ENCODE measurements at places on chromosomes 16 and 17. TPM values are rescaled to one million over a fixed set of nuclear protein-coding genes. Genes with fewer than 3 reads are reported as not detected.

KRTAP9-4 gene
- not detected for total RNA-seq

RAPGEFL1 gene
- 5.4 TPM for total RNA-seq

WSCD1 gene
- not detected for total RNA-seq

IRX3 gene
- not detected for total RNA-seq

TMEM114 gene
- not detected for total RNA-seq

CDRT15 gene
- not detected for total RNA-seq

PRAC1 gene
- not detected for total RNA-seq

ATP2C2 gene
- total RNA-seq = not detected

NPIPA3 gene
- 3.5 TPM for total RNA-seq

NUP88 gene
- 141 TPM for total RNA-seq

DNA sequence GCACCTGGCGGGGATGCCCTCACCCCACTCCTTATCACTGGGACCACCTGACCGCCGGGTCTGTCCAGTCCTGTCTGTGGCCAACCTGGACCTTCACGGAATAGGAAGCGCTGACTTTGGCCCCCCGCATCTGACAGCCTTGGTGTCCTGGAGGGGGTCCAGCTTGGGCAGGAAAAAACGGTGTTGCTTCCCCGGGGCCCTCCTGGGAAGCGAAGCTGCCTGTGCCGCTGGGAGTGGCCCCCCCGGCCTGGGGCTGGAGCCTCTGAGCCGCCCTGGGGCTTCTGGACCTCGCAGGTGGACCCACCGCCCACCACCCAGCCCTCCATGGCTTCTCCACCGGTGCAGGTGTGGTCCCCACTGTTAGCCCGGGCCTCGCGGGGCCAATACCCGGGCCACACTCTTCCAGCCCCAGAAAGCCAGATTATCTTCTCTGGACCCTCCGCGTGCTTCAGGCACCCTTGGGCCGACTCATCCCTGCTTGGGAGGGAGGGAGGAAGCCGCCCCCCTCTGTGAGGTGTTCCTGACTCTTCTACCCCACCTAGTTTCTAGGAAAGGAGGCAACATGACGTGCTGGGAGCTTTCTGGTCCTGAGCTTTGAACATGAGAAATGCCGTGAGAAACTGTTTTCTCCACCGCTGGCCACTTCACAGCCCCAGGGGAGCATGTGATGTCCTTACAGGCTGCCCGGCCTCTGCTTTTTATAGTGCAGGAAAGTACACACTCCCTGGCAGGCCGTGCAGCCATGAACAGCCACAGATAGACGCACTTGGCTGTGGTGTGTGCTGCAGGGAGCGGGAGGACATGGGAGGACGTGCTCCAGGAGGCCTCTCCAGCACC is 1.1 kb downstream of the C1QTNF1 start:
- DNase-seq = no peak

DNA sequence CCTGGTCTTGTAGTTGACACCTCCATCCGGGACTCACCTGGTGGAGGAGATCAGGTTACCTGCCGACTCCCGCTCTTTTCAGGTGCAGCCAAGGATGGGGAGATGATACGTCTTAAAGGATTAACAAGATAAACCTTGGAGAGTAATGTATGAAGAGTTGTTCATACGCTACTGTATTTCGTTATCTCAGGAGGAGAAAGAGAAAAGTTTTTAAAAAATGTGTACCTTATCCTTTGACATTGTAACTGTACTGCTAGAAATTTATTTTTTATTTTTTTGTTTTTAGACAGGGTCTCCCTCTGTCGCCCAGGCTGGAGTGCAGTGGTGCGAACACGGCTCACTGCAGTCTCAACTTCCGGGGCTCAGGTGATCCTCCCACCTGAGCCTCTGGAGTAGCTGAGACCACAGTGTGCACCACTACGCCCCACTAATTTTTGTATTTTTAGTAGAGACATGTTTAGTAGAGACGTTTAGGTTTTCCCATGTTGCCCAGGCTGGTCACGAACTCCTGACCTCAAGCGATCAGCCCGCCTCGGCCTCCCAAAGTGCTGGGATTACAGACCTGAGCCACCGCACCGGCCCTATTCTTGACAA is 764 bp upstream of the SMURF2 start:
- no peak for DNase-seq

GRCh38 chr17:9272501-9273200 is 251.3 kb downstream of the NTN1 start:
- DNase-seq = no peak

GRCh38 chr17:58264407-58265103 is 16.2 kb downstream of the MPO start:
- no peak for DNase-seq

GRCh38 chr16:64136314-64136713 is 985.5 kb downstream of the CDH11 start:
- DNase-seq = no peak

- no peak for DNase-seq
Measured at GRCh38 chr17:80446645-80447405, 29.6 kb downstream of the NPTX1 start.

- no peak for DNase-seq
Measured at GRCh38 chr16:1159973-1160772, 7.3 kb downstream of the CACNA1H start.

- no peak for DNase-seq
Measured at GRCh38 chr17:58086953-58087352, 3.7 kb downstream of the DYNLL2 start.

GRCh38 chr16:2964475-2965336 is 631 bp downstream of the KREMEN2 start:
- DNase-seq = peak; percentile 82

- no peak for DNase-seq
Measured at GRCh38 chr16:24409045-24409444, 130.3 kb upstream of the RBBP6 start.

DNA sequence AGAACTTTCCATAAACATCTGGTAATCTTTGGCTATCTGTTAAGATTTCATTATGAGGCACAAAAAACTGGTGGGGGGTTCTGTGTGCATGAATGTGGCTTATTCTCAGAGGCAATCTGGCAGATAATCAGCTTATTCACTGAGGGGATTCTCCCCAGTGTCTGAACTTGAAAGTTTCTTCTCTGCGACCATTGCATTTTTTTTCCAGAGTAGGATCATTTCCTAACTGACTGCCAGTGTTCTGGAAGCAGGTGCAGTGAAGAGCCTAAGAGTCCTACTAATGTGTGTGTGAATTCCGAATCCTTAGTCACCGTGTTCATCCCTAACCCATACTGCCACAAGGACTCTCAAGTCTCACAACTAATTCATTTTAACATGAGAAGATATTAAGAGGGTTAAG is 64.9 kb upstream of the LRRC37A3 start:
- DNase-seq = peak; percentile 44

- DNase-seq = no peak
Measured at GRCh38 chr17:17032131-17032692, 10.0 kb upstream of the MPRIP start.

GRCh38 chr17:31286587-31286986 is 10.5 kb downstream of the OMG start:
- DNase-seq = no peak

DNA sequence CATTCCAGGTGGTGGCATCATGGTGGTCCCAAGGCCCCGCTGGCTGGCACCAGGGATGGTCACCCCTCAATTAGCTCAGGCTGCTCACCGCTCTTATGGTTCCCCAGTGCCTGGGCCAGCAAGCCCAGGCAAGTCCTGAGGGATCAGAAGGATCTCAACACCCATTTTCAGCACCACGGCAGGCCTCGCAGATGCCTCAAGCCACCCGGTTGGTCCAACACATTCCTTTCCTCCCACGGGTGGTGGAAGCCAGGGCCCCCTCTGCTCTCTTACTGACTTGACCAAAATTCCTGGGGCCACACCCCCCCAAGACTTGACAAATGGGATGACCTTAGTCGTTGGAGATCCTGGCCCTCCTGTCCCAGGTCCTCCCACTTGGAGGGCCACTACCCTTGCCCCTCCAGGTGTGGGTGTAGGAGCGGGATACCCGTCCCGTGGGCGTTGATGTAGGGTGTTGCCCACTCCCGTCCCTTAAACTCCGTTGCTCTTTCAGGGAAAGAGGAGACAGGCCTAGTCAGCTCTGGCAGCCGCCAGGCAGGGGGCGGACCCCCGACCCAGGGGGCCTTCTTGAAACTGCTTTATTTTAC is 5.9 kb downstream of the ZNF205 start:
- DNase-seq = no peak

- no peak for DNase-seq
Measured at GRCh38 chr16:5054876-5055865, 10.6 kb downstream of the C16orf89 start.

- no peak for DNase-seq
Measured at GRCh38 chr16:49767414-49767813, 88.5 kb downstream of the ZNF423 start.

GRCh38 chr16:88977812-88978607 is 1.0 kb upstream of the CBFA2T3 start:
- DNase-seq = no peak

DNA sequence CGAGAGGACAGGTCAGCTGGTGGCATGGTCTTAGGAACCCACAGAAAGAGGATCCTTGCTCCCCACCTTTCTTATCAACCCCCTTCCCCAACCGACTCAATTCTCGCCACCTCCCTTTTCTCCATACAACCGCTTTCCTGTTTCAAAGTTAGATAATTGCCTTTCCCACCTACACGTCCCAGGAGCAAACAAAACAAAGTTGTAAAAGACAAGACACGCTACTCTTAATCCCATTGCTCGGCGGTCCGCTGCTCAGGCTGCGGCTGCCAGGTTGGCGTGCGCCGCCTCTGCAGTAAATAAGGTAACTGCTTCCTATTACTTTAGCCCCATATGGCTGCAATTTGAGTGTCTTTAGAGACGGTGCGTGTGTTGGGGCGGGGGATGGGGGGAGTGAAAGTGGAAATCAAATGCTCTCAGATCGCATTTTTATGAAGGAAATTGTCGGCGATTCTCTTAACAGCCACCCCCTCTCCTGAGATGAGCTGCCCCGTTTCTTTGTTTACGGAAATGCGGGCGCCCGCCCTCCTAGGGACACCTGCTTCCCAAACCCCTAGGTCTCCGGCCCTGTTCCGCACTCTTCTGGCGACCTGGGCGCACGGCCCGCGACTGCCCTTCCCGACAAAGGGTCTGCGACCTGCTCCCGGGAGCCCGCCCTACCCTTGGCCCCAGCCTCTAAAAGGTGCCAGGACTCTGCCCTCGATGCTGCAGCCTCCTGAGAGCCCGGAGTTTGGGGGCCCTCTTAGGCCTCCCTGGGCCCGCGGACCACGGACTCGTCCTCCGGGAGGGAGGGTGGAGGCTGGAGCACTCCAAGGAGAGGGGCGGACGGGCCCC is 3.7 kb upstream of the CBX8 start:
- DNase-seq = peak; percentile 87

DNA sequence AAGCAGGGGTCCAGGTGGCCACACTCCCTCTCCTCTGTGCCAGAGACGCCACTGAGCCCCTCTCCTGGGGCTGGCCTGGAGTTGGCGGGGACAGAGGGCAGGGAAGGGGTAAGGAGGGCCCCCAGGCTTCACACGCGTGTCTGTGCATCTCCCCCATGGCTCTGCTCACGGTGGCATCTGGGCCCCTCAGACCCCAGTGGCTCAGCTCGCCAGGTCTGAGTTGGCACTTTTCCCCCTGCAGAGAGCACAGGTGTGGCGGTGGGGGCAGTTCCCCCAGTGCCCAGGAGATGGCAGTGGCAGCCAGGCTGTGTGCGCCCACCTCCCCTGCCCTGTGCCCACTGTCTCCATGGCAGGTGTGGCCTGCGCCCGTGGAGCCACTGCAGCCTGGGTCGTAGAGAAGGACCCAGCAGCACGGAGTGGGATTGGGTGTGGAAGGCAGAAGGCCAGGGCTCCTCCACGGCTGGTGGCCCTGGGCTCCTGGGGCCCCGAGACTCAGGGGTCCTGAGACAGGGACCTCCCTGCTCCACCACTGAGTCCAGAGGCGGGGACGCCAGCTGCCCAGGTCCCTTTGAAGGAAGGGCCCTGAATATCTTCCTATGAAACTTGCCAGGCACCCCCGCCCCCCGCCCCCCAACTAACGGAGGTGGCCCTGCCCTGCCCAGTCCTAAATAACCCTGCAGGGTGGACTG is 4.3 kb upstream of the APRT start:
- DNase-seq = peak; percentile 72

DNA sequence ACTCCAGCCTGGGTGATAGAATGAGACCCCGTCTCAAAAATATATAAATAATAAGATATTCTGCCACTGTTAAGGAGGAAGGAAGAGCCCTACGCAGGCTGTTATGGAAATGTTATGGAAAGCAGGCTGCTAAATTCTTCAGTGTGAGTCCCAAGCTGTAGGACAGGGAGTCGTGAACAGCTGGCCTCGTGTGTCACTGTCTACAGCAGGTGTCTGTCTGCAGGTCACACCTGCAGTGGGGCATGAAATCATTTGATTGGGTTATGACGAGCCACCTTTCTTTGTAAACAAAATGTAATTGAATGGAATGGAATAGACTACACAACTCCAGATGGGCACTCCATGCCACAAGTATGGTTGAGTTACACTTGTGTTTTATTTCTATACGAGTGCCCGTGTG is 15.6 kb upstream of the LITAF start:
- no peak for DNase-seq

DNA sequence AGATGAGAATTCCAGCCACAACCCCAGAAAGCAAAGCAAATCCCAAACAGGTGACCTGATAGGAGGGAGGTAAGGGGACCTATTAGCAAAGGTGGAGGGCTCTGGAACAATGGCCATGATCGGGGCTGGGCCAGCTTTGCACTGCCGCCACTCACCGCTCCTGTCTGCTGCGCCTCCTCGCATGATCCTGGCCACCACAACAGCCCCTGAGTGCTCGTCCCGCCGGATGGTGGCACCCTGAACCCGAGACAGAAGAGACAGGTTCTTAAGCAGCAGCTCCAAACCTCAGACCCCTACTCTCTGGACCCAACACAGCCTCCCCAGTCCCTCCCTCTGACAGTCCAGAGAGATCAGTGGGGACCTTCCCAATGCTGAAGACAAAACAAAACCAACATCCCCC is 5.3 kb downstream of the MPP3 start:
- DNase-seq = no peak

DNA sequence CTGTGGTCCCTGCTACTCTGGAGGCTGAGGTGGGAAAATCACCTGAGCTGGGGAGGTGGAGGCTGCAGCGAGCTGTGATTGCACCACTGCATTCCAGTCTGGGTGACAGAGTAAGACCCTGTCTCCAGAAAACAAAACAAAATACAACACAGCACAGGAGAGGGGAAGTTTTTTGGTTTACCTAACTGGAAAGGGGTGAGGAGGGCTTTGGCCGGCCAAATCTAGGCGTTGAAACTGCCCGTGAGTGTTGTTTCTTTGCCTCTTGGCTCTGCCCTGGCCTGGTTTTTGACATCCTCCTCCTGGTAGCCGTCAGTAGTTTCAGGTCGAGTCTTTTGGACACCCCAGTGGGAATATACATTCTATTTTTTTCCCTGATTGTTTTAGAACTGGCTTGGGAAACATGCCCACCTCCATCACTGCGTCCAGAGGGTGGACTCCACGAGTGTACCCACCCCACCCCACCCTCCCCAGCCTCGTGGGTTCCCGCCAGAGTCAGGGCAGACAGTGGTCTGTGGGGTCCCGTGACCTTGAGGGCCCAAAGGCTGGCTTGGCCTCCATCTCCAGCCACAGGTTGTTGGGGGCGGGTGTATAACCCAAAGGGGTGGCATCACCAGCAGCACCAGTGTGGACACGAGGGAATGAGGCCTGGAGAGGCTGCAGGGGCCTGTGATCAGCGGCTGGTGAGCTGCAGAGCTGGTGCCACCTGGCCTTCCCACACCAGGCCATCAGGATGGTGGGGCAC is 42.7 kb downstream of the NT5M start:
- DNase-seq = no peak

GRCh38 chr16:11601911-11602310 is 15.2 kb upstream of the LITAF start:
- DNase-seq = no peak

All from activated CD8-positive, alpha-beta T cell treated with anti-CD3 and anti-CD28 coated beads for 36 hours (primary cell).